ENCODE measurements at places on chromosomes 16 and 17. TPM values are rescaled to one million over a fixed set of nuclear protein-coding genes. Genes with fewer than 3 reads are reported as not detected.

DNA sequence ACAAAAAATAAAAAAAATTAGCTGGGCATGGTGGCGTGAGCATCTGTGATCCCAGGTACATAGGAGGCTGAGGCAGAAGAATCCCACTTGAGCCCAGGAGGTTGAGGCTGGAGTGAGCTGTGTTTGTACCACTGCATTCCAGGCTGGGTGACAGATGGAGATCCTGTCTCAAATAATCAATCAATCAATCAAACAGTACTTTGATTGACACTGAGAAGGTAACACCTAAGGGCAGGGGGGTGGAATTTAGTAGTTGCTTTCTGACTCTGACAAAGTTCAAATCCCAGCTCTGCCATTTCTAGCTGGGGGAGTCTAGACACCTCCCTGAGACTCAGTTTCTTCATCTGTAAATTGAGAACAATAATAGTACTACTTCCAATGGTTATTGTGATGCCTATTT, 12.0 kb downstream of the SSH2 start:
- DNase-seq = no peak

SLC6A4 gene
- not detected for total RNA-seq

CDR2L gene
- 3.6 TPM for total RNA-seq

GRCh38 chr16:67731753-67732095, 12.6 kb upstream of the GFOD2 start:
- no peak for DNase-seq

KRT36 gene
- total RNA-seq = not detected

GRCh38 chr17:5694551-5694950, 110.2 kb upstream of the NLRP1 start:
- DNase-seq = no peak

- DNase-seq = no peak
Measured at GRCh38 chr17:5861854-5862253, 208.3 kb upstream of the WSCD1 start.

- DNase-seq = no peak
Measured at GRCh38 chr16:6863135-6863534, 469.5 kb upstream of the RBFOX1 start.

DNA sequence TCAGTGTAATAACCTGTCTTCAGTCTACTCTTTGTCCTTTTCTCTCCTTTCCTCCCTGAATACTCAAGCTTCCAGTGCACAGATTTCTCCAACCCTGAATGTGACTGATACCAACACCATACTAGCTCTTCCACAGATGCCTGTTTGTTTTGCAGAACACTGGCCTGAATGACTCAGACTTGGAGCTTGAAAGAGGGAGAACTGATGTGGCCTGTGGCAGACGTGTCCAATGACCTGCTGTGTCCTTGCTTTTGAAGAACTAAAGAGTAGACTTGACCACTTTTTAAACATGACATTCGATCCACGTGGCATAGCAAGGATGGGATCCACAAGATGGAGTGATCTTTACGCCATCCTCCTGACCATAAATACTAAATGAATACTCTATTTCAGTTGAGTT, 361.0 kb downstream of the WWOX start:
- DNase-seq = peak; percentile 2

GRCh38 chr16:72985148-72985941, 62.6 kb downstream of the ZFHX3 start:
- no peak for DNase-seq

- DNase-seq = peak; percentile 29
Measured at GRCh38 chr16:10256784-10257641, 74.8 kb upstream of the GRIN2A start.

- DNase-seq = no peak
Measured at GRCh38 chr17:4854111-4854681, 21.1 kb downstream of the MINK1 start.

ETV4 gene
- total RNA-seq = 75.9 TPM

MYO15B gene
- total RNA-seq = 0.93 TPM

- peak; percentile 58 for DNase-seq
Measured at GRCh38 chr17:51166987-51167931, 1.0 kb downstream of the NME2 start.

GRCh38 chr16:31201582-31202413, 762 bp downstream of the PYCARD start:
- no peak for DNase-seq

DNA sequence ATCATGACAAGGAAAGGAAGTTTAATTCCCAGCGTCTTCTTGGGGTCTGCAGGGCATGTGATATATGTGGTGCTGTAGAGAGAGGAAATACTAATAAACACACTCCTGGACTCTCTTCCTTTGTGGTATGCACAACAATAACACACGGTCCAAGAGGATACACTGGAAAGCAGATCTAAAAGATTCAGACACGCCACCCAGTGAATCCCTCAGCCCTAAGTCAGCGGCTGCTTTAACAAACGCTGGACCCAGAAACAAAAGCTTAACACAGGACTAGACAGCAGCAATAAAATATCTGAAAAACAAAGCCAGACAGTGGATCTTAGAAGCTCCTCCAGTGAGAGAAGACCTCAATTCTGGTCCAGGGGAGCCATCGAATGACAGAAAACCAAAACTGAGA, 13.1 kb downstream of the CFAP20 start:
- DNase-seq = no peak

DNA sequence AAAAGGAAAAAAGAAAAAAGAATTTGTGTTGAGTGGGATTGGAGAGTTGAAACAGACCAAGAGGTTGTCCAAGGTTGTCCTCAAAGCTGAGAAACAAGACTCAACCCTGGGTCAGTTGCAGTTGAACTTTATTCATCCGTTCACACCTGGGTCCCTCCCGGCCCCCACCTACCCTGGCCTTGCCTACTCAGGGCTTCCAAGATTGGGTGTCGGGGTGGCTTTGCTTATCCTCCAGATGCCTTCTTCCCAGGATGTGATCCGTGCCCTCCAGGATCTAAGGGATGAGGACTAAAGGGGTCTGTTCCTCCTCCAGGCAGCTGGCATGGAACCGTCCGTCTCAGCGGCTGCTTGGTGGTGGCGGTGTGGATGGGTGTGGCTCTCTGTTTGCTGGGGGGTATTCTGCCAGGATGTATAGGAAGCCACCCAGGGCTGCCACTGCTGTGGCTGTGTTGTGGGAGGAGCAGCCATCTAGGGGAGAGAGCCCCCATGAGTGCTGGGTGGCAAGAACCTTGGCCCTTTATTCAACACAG, 10.3 kb upstream of the NAGPA start:
- no peak for DNase-seq

- no peak for DNase-seq
Measured at GRCh38 chr17:79836972-79837887, 2.0 kb downstream of the CBX4 start.

DNA sequence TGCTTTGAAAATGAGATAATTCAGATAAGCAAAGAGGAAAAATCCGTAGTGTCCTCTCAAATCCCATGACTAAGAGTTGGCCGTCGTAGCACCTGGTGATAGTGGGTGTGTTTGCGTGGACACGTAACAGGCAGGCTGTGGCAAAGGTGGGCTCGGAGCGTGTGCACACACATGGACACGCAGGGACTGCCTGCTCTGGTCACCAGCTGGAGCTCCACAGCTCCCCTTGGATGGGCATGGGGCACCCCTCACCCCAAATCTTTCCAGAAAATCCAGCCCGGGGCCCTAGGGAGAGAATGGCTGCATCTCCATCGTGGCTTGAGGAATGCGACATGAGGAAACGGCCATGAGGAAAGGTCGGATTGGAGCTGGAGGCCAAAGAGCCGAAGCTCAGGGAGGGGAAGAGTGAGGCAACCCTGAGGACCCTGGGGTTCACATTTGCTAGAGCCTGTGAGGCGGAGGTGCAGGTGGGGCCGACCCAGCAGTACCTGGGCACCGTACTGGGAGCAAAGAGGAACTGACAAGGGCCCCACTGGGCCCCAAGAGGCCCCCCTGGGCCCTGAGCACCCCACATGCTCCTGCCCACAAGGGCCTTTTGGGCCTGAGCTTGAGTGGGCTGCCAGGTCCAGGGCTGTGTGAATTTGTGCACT, 51.6 kb downstream of the DNAH17 start:
- no peak for DNase-seq

GRCh38 chr17:1735834-1736347, 6.8 kb upstream of the SERPINF2 start:
- no peak for DNase-seq

GRCh38 chr17:77887110-77887463, 71.4 kb upstream of the TNRC6C start:
- DNase-seq = no peak

GRCh38 chr16:19718624-19718965, 524 bp downstream of the IQCK start:
- DNase-seq = no peak

DNA sequence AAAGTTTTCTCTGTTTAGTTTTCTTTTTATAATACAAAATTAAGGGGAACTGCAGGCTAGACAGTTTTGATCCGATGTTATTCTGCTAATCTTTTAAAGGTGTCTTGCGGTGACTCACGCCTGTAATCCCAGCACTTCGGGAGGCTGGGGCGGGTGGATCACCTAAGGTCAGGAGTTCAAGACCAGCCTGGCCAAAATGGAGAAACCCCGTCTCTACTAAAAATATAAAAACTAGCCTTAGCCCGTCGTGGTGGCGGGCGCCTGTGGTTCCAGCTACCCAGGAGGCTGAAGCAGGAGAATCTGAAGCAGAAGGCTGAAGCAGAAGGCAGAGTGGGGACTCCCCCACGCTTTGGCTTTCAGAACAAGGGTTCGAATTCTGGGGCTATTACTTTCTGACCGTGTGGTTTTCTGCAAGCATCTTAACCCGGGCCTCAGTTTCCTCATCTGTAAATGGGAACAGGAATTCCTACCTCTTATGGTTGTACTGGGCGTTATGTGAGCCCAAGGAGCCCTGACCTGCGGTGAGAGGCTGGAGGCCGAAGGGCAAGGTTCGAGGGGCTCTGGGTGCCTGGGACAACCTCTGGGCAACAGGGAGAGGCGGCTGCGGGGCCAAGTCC, 1.2 kb upstream of the KATNB1 start:
- no peak for DNase-seq

DNA sequence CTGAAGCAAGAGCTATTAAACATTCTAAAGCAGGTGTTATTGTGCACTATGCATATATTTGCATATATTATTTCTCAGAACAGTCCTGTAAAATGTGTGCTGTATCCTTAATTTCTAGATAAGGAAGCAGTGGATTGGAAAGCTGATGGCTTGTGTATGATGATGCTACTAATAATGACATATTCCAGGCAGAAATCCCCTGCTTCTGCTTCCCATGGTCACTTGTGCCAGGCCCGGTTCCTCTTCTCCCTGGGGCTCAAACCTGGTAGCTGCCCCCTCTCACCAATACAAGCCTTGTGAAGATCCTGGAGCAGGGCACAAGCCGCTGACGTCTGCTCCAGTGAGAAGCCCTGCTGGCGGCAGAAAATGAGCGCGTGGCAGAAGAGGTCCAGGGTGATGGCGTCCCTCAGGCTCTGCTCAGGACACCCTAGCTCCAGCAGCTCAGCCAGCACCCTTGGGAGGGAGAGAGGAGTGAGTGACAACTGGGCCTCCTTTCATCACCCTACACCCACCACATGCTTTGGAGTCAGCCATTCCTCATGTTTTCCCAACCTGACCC, 1.8 kb downstream of the CFAP119 start:
- no peak for DNase-seq

SPNS3 gene
- 0.63 TPM for total RNA-seq

- DNase-seq = no peak
Measured at GRCh38 chr17:55267777-55268648, 3.3 kb downstream of the HLF start.

RCVRN gene
- total RNA-seq = not detected

DNA sequence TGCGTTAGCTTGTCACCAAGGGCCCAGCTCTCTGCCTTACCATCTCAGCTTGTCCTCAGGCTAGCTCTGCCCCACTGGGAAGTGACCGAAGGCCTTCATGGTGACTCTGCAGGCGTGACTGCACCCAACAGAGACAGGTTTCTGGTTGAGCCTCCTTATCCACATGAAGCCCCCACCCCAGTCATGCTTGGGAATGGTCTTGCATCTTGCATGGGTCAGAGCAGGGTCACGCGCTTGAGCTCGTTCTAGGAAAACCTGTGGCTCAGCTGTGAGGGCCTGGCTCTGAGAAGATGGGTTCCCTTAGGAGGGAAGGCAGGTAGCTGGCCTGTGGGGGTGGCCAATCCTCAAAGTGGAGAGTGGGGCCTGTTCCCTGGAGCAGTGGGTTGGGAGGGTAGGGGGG, 122.8 kb downstream of the BANP start:
- DNase-seq = no peak

All from HT1080 (cell line).